Mesothelial cell of epicardium (in vitro differentiated cells): ENCODE measurements at places on chromosomes 16 and 17. TPM values are rescaled to one million over a fixed set of nuclear protein-coding genes. Genes with fewer than 3 reads are reported as not detected.

OTOP2 gene
- not detected in 3 replicates for total RNA-seq

CSH1 gene
- 0.61 TPM in 1 of 3 replicates, not detected in the others for total RNA-seq

GRCh38 chr16:23856251-23856709 lies 20.5 kb downstream of the PRKCB start:
- no peaks in the 10 kb centered on the region for H3K36me3 ChIP-seq
- peaks cover 76% of the 10 kb centered on the region for H3K27me3 ChIP-seq
- no peak for DNase-seq
- no peak overlapping the region for H3K4me3 ChIP-seq
- H3K4me1 ChIP-seq = peaks cover 8% of the 10 kb centered on the region

DNA sequence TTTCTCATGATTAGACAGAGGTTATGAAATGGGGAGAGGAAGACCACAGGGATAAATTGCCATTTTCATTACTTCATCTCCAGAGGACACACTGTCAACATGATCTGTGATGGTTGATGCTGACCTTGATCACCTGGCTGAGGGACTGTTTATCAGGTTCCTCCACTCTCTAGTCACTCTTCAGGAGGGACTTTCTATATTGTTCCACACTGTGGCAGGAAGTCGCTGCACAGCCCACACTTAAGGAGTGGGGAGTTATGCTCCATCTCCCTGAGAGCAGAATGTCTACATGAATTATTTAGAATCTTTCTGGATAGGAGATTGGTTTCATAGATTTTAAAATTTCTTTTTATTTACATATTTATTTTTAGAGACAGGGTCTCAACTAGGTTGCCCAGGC lies 46.7 kb downstream of the CYB5B start:
- peaks cover 19% of the 10 kb centered on the region for H3K4me1 ChIP-seq
- no peak for DNase-seq
- no peaks in the 10 kb centered on the region for H3K27me3 ChIP-seq
- H3K4me3 ChIP-seq = no peak overlapping the region
- H3K27ac ChIP-seq = peak overlapping the region; percentile 72
- peaks cover 6% of the 10 kb centered on the region for H3K36me3 ChIP-seq

DNA sequence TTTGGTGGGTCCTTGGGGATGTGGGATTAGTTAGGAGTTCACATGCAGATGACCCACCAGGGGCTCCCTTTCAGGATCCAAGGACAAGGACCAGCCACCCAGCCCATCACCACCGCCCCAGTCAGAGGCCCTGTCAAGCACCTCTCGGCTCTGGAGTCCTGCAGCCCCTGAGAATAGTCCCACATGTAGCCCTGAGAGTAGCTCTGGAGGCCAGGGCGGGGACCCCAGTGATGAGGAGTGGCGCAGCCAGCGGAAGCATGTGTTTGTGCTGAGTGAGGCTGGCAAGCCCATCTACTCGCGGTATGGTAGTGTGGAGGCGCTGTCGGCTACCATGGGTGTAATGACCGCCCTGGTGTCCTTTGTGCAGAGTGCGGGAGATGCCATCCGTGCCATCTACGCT lies 2.4 kb downstream of the MON1B start:
- no peak overlapping the region for H3K27ac ChIP-seq
- peaks cover 17% of the 10 kb centered on the region for H3K36me3 ChIP-seq
- no peak overlapping the region for H3K4me3 ChIP-seq
- H3K27me3 ChIP-seq = no peaks in the 10 kb centered on the region
- DNase-seq = no peak

- no peak within 1 kb of the TSS for H3K4me3 ChIP-seq
- H3K27ac ChIP-seq = no peak within 1 kb of the TSS
- no peaks in the 10 kb centered on the region for H3K36me3 ChIP-seq
Observed at GRCh38 chr17:82358465-82359350, at the start of gene TEX19. Gene TEX19, plus strand, starts transcription at chr17:82359247. Its CDS starts 2,904 bp downstream, at chr17:82362151.
